ENCODE measurements at places on chromosomes 4 and X.

- no peak for DNase-seq
Measured at GRCh38 chr4:25743971-25744370, 88.3 kb downstream of the SLC34A2 start.

GRCh38 chr4:184389978-184390900, 84.1 kb downstream of the IRF2 start:
- DNase-seq = no peak

GRCh38 chr4:124322234-124323065, 390.1 kb downstream of the ANKRD50 start:
- no peak for DNase-seq

GRCh38 chrX:9466124-9466495, 1.3 kb downstream of the TBL1X start:
- DNase-seq = peak; percentile 78

- DNase-seq = no peak
Measured at GRCh38 chr4:10333942-10334341, 123.3 kb downstream of the ZNF518B start.

DNA sequence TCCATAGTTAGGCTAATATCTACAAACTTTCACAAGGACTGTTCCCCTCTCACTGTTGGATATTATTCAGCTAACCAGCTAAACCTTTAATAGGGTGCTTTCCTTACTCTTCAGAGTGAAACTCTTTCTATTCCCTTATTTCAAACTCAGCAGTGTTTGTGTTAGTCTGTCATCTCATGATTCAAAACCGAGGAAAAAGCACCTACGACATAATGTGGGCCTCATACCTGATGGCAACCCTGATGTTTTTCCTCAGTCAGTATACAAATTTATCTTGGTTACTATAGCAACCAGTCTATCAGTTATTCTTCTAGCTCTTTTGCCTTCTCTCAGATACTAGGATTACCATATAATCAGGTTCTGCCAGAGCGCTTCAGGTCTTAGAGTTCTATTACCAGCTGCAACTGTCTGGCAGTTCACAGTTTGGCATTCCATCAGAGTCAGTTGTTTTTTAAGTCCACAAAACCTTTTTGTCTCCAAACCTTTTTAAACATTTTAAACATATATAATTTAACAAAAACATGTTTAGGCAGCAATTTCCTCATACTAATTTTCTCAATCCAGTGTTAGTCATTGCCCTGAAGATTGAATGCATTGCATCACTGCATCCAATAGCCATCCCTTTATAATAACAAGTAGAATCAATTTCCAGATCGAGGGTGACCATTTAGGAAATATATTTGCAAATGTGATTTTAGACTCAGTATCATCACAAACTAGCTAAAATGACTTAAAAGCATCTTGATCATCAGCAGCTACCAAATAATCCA, 7.4 kb downstream of the WDR44 start:
- no peak for DNase-seq

- no peak for DNase-seq
Measured at GRCh38 chr4:99381588-99382175, 29.1 kb upstream of the ADH1C start.

GRCh38 chr4:78004270-78004669, 52.9 kb upstream of the FRAS1 start:
- no peak for DNase-seq

GRCh38 chrX:10728806-10729389, 108.5 kb upstream of the MID1 start:
- no peak for DNase-seq

DNA sequence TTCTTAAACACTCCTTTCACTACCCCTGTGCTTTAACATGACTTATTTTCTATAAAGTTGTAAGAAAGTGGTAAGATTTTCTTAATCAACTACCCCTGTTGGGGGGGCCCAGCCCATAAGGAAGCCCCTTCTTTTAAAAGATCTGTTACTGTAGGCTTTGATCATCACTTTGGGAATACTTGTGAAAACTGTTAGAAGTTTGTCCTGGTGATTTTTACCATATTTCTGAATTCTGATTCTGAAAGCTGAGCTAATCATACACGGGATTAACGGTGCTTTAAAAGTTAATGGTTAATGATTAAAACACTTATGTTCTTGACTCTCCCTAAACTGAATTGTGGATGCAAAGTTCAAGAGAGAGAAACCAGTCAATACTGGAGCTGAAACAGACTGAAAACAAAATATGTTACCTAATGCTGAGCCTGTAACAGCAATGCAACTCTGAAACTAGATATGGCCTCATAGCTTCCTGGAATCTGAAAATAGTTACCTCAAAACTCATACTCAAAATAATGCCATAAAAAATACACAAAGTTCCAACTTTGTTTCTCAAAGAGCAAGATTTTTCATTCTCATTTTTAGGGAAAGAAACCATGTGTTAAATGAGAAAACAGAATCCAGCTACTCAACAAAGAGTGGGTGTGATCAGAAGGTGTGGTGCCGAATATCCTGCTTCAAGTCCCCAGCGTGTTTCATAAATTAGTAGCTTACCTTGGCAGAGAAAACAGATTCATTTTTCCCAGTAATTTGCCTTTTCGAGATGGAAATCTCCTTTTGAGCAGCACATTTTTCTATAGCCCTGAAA, 31.6 kb downstream of the ADH7 start:
- DNase-seq = no peak

DNA sequence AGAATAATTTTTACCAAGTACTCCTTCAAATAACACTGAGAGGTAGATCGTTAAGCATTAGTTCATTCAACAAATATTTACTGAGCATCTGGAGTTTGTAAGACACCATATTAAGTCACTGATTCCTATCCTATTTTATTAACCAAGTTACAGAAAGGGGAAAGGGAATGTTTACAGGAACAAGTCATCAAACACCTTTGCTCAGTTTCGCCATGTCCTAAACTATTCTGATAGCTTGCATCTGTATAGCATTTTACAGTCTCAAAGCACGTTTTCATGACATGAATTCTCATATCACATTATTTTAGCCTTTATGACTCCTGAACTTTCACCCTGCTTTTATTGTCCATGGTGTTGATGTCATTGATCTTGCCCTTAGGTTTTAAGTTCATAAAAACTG, 89.2 kb downstream of the AREG start:
- DNase-seq = no peak

GRCh38 chr4:31104043-31104442, 383.9 kb downstream of the PCDH7 start:
- no peak for DNase-seq

DNA sequence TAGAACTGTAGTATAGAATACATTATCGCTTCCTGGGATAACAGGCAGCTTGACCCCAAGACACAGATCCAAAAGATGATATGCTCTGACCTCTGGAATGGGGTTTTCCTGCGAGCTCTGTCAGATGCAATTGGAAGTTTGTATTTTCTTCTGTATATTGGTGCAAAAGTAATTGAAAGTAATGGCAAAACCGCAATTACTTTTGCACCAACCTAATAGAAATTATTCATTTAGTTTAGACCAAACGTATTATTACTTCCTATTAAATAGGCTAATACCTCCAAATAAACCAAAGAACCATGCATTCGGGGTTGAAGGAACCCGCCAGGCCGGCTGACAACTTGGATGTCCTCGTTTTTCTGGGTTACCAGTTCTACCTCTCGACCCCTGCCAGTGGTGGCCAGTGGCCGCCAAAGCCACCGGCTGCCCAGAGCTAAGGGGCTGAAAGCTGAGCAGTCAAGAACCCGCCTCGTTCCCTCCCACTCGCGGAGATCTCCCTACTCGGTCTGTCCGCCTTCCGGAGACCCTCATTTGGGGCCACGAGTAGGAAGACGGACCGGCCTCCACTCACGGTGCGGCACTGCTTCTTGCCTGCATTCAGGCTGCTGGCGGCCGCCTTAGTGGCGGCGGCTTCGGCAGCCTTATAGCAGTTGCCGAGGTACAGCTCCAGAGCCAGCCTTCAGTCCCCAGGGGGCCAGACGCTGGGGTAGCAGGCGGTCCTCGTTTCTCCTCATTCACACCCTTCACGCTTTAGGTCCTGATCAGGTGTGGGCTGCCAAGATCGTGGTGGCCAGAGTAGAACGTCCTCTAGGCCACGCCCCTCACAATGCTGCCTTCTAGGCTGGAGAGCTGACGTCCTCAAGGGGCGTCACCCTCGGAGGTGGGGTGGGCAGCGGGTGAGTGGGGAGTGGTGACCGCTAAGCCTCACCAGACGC, 121.9 kb downstream of the RBMX2 start:
- peak; percentile 9 for DNase-seq

DNA sequence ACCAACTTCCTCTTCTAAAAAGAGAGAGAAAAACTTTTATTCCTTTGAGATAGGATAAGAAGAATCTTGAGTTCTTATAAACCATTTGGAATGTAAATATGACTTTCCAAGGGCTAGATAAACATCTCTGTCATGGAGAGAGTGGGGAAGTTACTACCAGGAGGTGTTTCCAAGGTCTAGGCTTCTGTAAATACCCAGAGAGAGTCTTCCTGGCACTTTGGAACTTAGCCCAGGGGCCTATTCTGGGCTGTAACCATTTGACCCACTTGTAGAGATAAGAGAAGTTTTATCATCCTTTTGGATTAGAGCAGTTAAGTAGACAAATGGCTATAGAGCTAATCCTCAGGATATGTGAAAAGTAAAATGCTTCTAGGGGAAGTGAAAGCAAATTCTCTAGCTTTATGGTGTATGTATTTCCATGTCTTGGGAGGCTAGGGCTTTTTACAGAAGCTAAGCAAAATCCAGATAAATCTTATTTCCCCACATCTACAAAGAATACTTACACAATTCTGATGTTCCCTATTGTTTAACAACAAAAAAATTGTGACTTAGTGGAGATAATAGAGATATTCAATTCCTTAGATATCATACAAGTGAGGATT, 51.1 kb downstream of the MCUB start:
- no peak for DNase-seq

GRCh38 chr4:136505020-136505419, 1027.3 kb downstream of the PCDH18 start:
- no peak for DNase-seq

DNA sequence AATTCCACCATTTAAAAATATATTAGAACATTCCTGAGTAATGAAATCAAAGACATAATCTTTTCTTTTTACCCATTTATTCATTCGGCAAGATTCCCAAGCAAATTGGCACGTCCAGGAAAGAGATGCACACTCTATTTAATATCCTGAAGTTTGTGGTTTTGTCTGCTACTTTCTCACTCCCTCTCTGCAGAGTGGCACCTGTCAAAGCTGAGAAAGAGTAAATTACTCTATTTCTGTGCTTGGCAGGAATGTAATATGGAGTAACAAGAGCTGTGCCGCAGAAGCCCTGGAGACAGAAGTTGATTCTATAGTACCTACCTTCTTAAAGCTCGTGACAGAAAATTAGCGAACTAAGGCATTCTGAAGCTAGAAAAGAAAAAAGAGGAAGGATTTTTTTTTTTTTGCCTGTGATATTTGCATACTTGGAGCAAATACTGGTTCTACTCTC, 5.5 kb downstream of the GSTCD start:
- no peak for DNase-seq

DNA sequence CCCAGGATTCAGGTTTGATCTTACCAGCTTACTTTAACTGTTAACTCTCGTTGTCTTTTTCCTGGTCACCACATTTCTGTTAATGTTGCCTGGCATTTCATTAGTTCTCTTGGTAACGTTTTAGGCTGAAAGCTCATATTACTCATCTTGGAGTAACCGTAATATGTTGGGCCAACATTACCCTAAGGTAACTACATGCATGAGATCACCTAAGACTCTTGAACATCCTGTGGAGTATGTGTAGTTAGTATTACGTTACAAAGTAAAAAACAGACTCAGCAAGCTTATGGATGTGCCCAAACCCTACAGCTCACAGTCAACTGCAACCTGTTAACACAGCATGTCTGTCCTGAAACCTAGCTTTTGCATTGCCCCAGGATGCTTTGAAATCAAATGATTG, 203.3 kb upstream of the HS3ST1 start:
- no peak for DNase-seq

DNA sequence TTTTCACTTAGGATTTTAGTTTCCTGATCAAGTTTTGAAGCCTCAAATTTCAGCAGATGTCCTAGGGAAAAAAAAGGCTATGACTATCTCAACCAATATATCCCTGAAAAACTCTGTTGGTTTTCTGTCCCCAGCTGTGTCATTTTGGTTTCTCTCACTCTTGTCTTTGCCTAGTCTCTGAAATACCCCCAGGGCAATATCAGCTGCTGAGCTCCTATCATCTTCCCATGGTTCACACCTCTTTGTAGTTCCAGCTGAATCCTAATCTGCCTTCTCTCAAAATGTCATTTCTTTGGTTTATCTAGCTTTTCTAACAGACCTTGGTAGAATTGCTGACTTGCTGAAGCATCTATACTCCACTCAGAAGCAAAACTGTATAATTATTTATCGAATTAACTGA, 2370.5 kb downstream of the ARAP2 start:
- DNase-seq = no peak

GRCh38 chr4:106708464-106708816, 327.7 kb downstream of the DKK2 start:
- DNase-seq = no peak

GRCh38 chr4:1232661-1233621, 16.0 kb downstream of the CTBP1 start:
- no peak for DNase-seq

GRCh38 chrX:153491918-153492317, 2.9 kb upstream of the BGN start:
- no peak for DNase-seq

DNA sequence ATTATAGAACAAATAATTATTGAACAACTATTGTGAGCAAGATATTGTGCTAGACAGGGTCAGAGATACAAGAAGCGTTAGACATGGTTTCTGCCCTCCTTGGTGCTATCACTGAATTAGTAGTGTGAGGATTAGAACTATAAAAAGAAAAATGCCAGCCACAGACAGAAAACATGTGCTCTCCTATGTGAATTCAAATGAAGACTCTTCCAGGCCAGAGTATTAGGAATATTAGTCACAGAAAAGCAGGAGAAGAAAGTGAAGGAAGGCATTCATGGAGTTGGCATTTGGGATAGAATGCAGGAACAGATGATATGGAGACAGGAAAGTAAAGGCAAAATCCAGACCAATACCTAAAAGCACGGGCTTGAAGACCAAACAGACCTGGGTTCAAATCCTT, 179.6 kb upstream of the TENM3 start:
- DNase-seq = no peak

GRCh38 chr4:88533088-88533790, 9.7 kb upstream of the PYURF start:
- no peak for DNase-seq

GRCh38 chrX:6244666-6245065, 16.0 kb upstream of the NLGN4X start:
- no peak for DNase-seq

GRCh38 chrX:103211012-103211715, 3.7 kb upstream of the BEX4 start:
- no peak for DNase-seq

GRCh38 chrX:30906726-30907125, 17.7 kb upstream of the TAB3 start:
- no peak for DNase-seq

DNA sequence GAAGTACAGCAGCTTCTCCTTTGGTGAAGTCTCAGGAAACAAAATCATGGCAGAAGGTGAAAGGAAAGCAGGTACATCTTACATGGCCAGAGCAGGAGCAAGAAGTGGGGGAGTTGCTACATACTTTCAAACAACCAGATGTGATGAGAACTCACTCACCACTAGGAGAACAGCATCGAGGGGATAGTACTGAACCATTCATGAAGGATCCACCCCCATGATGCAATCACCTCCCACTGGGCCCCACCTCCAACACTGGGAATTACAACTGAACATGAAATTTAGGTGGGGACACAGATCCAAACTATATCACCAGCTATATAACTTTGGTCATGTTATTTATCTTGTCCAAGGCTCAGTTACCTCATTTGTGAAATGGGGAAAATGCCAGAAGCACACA, 159.4 kb downstream of the OPHN1 start:
- DNase-seq = no peak
